Stimulated activated CD4-positive, alpha-beta T cell treated with anti-CD3 and anti-CD28 coated beads, TNF-alpha, amount 100 ng/mL, for 4 hours (primary cell): ENCODE measurements at places on chromosomes 16 and 17.

DNA sequence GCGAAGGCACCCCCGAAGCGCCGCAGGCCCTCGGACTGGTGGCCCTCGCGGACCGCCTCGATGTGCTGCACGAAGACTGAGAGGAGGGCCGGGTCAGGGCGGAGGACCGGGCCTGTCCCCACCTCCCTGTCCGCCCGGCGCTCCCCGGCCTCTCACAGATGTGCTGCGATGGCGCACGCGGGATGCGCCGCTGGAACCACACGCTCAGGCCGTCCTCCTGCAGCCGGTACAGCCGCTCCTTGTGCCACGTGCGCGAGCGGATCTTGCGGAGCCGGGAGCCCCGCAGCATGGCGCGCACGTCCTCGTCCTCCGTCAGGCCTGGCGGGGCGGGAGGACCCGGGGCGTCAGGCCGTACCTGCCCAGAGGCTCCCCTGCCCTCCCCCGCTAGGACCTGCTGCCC is 11.3 kb downstream of the PLCD3 start:
- no peak for DNase-seq

- no peak for DNase-seq
Measured at GRCh38 chr16:2485811-2486507, 11.0 kb downstream of the TBC1D24 start.

GRCh38 chr17:79633993-79634813 is 23.4 kb upstream of the RBFOX3 start:
- no peak for DNase-seq

GRCh38 chr16:23072769-23073549 is 76.3 kb downstream of the USP31 start:
- no peak for DNase-seq

GRCh38 chr17:21268596-21269188 is 15.5 kb upstream of the NATD1 start:
- DNase-seq, result no peak

GRCh38 chr16:79286646-79287423 is 313.7 kb downstream of the MAF start:
- no peak for DNase-seq

DNA sequence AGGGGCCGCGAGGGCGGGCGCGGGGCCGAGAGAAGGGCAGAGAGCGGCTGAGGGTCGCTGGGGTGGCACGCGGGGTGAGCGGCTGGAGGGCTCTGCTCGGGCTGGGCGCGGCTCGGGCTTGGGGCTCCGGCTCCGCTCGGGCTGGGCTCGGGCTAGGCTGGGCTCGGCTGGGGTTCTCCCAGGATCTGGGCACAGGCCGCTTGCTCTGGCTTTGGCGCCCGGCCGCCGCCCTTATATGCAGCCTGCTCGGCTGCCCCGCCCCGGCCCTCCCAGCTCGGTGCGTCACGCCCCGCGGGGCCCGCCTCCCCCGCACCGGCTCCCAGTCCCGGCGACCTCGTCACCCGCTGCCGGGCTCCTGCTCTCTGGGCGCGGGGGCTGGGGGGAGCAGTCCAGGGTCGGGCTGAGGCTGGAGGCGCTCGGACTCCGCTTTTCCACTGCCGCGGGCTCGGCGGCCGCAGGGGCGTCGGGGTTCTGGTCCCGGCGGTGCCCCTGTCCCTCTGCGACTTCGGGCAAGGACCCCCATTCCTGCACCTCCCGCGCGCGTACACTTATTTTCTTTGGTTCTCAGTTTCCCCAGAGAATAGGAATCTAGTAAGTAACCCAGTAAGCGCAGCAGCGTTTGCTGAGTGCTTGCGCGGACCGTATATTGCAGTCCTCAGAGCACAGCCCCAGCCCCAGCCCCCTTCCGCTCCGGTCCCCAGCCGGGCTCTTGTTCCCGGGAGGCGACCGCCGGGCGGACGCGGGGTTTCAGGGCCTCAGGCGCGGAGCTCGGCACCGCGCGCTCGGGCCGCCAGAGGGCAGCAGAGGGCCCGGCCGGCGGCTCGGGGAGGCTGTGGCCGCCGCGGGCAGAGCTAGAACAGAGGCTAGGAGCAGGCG is at the start of gene RASD1:
Gene RASD1, minus strand, starts transcription at position 207 of the 876 bp plus-strand sequence. CDS start 214 bp downstream, outside the sequence.
- peak; percentile 75 for DNase-seq

DNA sequence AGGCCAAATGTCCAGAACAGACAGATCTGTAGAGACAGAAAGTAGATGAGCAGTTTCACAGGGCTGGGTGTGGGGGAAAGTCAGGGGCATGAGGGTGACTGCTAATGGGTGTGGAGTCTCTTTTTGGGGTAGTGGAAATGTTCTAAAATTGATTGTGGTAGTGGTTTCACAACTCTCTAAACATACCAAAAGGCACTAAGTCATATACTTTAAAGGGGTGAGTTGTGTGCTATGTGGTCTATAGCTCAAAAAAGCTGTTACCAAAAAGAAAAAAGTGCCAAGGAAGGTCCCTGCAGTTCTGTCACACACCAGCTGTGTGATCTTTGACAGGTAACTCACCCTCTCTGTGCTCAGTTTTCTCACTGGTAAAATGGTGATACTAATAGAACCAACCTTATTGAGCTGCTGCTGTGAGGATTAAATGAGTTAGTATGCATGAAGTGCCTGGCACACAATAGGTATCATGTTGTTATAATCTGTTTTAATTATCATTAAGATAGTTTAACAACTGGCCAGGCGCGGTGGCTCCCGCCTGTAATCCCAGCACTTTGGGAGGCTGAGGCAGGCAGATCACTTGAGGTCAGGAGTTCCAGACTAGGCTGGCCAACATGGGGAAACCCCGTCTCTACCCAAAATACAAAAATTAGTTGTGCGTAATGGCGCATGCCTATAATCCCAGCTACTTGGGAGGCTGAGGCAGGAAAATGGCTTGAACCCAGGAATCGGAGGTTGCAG is 10.3 kb downstream of the ITGAX start:
- no peak for DNase-seq

- DNase-seq, result no peak
Measured at GRCh38 chr16:72467157-72467759, 295.3 kb upstream of the PMFBP1 start.

- no peak for DNase-seq
Measured at GRCh38 chr16:55478827-55479429, at the start of gene MMP2. MMP2 (plus strand) TSS chr16:55479198; CDS start chr16:55479480, 282 bp downstream.

- no peak for DNase-seq
Measured at GRCh38 chr16:29962344-29962994, 590 bp downstream of the TMEM219 start.

DNA sequence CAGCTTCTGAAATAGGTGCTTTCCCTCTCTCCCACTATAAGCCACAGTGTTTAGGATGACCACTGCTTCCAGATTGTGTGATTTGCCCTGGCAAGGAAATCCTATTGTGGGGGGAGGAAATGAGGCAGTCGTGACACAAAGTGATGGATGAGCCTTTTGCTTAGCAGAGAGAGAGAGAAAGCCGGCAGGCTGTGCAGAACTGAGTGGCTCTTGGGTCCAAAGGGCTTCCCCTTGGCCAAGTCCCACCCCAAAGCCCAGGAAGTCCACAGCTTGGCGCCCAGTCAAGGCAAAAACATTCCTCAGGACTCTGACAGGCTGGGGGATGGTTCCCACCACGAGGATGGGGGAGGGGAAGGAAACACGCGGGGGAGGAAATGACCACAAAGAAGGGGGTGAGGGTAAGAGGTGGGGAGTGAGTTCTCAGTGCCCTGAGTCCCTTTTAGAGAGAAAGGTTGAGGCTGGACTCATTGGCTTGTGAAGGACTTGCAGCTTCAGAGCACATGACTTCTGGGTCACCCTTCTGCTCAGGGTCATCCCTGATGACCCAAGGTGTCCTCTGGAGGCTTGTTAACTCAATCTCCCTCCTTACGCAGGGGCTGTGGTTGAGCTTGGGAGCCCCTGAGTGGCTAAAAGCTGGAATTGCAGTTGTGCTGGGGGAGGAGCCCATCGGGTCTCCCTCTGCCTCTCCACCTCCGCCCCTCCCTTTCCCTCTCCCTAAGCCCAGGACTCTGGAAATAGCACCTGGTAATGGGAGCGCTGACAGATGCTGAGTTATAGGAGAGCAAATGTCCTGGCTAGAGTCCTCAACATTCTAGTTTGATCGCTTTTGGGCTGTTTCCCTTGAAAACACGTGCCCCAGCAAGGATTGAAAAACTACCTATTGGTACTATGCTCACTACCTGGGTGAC is 10.3 kb upstream of the MSL1 start:
- DNase-seq, result no peak

GRCh38 chr17:71709946-71710345 is 410.9 kb upstream of the SOX9 start:
- no peak for DNase-seq

DNA sequence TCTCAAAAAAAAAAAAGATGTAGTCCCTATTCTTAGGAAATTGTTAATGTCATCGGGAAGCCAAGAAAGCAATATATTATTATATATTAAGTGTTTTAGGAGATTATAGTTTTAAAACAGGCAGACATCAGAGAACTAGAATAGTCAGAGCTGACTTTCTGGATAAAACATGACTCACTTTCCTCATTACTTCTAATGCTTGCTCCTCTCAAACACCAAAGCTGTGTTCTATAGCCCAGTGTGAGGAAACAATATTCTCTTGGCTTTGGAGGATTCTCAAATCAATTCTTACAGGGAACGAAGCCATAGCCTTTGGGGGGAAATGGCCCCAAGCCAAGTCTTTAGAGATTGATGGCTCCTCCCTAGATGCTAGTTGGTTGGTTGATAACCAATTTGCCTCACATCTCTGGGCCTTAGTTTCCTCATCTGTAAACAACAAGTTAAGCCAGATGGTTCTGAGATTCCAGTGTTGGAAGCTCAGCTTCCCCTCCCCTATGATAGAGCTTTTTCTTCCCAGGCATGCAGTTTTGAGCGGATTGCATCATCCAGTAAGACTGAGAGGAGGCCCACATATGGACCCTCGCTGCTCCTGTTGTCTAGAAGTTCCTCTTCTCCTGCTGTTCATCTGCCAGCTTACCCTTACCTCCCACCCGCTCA is 12.4 kb downstream of the NMT1 start:
- DNase-seq, result no peak
